Astrocyte (in vitro differentiated cells and primary cell): ENCODE measurements at places on chromosomes 4 and X. TPM values are rescaled to one million over a fixed set of nuclear protein-coding genes. Genes with fewer than 3 reads are reported as not detected.

GRCh38 chr4:107996949-107997788 is 7.5 kb downstream of the HADH start:
- peak; percentile 79 for DNase-seq

- DNase-seq = no peak
Observed at GRCh38 chr4:38152721-38153386, 192.7 kb downstream of the PTTG2 start.

- peak; percentile 36 for DNase-seq
Observed at GRCh38 chr4:102575369-102576129, 74.4 kb downstream of the NFKB1 start.

GRCh38 chr4:188949596-188949995 is 810.4 kb downstream of the TRIML1 start:
- DNase-seq = no peak

DNA sequence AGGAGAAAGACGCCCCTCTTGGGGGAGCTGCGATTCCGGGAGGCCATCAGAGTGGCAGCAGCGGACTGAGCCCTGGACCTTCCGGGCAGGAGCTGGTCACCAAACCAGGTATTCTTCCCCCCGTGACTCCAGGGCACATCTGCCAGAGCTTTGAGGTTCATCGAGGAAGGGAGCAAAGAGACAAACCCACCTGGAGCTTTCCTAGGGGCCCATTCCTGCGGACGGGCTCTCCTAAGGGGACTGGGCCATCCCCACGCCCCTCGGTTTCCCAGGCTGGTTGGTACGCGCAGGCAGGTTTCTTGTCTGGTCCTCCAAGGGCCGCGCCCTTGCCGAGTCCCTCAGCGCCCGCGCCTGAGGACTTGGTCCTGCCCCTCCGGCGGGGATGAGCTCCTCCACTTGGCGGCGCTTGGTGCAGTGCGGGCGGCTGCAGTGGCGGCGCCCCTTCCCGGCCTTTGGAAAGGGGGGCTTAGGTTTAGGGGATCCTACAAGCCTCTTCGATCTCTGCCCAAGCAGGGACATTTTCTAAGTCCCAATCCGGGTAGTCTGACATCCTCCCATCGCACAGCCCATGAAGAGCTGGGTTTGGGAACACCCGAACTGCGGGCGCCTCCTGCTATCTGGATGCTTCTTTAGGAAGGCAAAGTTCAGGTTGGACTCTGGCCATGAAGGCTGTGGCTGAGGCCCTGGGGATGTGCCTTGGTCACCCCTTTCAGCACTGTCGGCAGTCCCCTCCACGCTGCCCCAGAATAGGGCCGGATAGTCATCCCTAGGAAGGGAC is 538 bp downstream of the STBD1 start:
- DNase-seq = peak; percentile 33

- DNase-seq = no peak
Observed at GRCh38 chr4:2247128-2248043, 5.5 kb upstream of the HAUS3 start.

MAGEA12 gene
- total RNA-seq = 0.62 and 0.98 TPM in 2 replicates

PNMA3 gene
- 0.82 and 0.93 TPM in 2 replicates for total RNA-seq
